Fibroblast of the aortic adventitia (primary cell): ENCODE measurements at places on chromosomes 12 and 14.
A peak's percentile ranks its signal among the peaks of the same experiment; 100 is the strongest.

DNA sequence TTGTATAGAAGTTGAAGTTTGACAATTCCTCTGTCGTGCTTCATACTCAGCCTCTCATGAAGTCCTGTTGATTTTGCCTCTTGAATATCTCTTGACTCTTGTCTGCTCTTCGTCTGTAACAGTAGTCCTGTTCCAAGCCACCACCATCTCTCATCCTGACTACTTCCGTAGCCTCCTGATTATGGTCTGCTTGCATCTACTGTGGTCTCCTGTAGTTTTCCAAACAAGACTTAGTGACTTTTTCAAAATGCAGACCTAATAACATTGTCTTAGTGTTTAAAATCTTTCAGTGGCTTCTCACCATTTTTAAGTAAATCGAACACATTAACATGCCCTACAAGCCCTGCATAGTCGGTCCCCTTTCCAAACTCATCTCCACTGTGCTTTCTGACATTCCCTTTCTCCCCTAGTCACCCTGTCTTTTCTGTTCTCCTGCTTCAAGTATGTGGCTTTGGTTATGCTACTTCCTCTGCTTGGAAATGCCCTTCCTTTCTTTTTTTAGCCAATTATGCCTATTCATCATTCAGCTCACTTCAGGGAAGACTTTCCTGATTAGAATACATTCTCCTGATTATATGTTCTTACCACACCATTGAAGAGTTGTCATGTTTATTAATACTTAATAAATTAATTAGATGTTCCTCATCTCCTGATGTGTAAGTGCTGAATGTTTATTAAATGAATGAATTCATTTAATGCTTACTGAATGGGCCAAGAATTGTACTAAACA lies 2.0 kb downstream of the SCYL2 start:
- DNase-seq = peak; percentile 26

- DNase-seq = no peak
These were observed 69.6 kb downstream of the PTPN11 start for GRCh38 chr12:112488257-112488876.

DNA sequence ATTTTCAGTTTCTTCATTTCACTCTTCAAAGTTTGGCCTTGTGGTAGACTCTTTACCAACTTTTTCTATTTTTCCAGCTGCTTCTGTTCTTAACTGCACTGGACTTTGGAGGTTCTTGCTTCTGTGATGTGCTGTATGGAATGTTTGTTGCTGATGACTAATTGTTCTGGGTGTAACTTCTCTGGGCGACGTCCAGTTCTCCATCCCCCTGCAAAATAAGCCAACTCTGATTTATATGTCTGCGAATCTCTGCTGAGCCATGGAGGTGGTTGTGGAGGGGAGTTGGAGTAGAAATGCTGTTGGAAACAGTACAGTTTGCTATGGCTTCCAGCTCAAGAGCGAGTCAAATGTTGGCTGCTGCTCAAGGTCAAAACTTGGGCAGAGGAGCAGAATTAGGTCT lies 113.9 kb upstream of the DYRK2 start:
- DNase-seq = peak; percentile 94

DNA sequence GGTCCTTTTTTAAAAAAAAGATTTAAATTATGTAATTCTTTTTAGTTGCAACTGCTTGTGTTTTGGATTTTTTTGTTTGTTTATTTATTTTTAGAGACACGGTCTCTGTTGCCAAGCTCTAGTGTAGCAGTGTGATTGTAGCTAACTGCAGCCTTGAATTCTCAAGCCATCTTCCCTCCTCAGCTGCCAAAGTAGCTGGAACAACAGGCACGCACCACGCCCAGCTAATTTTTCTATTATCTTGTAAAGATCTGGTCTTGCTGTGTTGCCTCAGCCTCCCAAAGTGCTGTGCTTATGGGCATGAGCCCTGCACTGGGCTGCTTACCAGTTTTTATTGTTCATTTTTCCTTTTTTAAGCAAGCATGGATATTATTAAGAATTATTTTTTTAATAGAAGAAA lies 10.6 kb upstream of the ART4 start:
- peak; percentile 45 for DNase-seq

DNA sequence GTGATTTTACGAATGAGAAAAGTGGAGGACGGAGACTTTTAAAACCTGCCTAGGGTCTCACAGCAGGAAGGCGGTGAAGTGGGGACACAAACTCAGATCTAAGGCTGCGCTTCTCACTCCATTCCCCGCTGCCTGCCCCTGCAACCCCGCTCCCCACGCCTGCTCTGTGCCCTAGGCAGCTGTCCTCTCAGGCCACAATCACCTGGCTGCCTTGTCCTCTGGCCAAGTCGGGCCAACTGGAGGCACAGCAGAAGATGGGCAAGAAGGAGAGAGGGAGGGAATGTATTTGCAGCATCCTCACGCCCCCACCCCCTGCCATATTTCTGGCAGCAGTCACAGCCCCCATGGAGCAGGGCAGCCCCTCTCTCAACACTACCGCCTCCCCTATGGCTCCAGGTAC lies 94.9 kb downstream of the CHGA start:
- DNase-seq = no peak

GRCh38 chr14:104726600-104727451 lies 2.8 kb downstream of the ADSS1 start:
- DNase-seq = no peak

GRCh38 chr14:53848854-53849253 lies 107.8 kb downstream of the BMP4 start:
- no peak for DNase-seq

- DNase-seq = peak; percentile 17
These were observed 114.2 kb downstream of the TTC6 start for GRCh38 chr14:37709419-37710195.

DNA sequence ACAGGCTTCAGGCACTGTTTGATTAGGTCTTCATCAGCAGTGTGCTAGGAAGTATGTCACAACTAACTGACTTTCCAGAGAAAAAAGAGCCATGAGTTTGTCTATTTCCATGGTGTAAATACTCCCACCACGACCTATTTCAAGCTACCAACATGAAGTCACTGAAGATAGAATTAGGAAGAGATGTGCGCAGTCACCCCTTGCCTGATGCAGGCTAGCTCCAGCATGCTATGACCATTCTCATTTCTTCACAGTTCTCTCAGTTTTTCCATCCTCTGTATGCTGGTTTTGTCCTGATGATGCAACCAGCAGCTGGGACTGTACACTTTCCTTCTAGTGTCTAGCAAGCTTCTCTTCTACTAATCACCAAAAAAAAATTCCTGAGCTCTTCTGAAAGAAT lies 191.6 kb upstream of the NUDT4 start:
- peak; percentile 67 for DNase-seq

DNA sequence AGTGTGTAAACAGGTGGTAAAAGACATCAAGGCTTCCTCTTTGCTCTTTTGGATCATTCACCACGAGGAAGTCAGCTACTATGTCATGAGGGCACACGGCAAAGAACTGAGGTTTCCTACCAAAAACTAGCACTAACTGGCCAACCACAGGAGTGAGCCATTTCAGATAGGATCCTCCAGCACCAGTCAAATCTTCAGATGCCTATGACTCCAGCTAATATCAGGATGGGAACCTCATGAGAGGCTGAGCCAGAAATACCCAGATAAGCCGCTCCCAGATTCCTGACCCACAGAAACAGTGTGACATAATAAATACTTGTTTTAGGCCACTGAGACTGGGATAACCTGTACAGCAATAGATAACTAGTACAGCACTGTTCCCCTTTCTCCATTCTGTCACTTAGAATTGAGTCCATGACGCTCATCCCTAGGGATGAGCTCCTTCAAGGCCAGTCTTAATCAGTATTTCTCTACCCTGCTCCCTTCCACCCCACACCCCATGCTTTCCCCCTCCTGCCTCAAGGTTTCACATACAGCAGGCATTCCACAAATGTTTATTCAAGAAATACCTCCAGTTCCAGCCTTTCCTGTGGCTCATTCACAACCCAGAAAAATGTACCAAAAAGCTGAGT lies 68.4 kb downstream of the PPM1H start:
- DNase-seq = peak; percentile 79

GRCh38 chr12:10717410-10717809 lies 5.7 kb downstream of the YBX3 start:
- DNase-seq = peak; percentile 50

DNA sequence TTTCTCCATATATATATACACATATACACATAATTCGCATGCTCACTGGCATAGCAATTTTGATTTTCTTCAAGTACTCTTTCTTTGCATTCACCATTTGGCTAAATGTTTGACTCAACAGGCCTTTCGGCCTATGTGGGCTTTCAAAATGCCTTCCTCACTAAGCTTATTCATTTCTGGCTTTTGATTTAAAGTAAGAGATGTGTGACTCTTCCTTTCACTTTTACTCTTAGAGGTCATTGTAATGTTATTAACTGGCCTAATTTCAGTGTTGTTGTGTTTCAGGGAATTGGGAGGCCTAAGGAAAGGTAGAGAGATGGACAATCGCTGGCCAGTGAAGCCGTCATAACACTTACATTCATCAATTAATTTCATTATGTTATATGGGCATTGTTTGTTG lies 14.5 kb upstream of the KLRD1 start:
- DNase-seq = no peak

GRCh38 chr14:61333087-61333486 lies 11.7 kb downstream of the PRKCH start:
- no peak for DNase-seq

GRCh38 chr12:121507245-121507644 lies 73.6 kb downstream of the KDM2B start:
- no peak for DNase-seq

DNA sequence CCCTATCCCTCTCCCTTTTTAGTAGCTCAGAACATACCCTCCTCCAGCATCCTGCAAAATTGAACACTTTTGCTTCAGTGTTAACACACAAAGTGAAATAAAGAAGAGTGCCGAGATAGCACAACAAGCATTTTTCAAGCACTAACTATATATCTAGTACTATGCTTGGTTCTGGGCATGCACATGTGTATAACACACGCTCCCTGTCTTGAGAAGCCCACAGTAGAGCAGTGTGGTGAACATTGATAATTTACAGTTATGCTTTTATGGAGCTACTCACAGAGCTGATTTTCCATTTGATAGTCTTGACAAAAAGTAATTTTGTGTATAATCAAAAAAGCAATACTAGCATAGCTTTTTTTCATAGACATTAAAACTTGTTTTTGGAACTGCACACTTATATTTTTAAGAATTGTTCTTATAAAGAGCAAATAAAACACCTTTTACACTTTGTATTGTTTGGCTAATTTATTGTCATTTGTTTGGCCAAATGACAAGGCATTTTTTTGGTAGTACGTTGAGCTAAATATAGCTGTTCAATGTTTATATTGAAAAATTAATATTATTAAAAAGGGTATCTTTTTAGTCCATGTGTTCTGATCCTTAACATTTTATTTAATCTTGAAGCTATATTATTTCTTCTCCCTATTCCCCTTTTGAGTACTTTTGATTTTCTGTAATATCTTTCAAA lies 39.7 kb downstream of the LEMD3 start:
- DNase-seq = no peak

GRCh38 chr12:121765573-121765972 lies 27.9 kb downstream of the RHOF start:
- DNase-seq = peak; percentile 89

DNA sequence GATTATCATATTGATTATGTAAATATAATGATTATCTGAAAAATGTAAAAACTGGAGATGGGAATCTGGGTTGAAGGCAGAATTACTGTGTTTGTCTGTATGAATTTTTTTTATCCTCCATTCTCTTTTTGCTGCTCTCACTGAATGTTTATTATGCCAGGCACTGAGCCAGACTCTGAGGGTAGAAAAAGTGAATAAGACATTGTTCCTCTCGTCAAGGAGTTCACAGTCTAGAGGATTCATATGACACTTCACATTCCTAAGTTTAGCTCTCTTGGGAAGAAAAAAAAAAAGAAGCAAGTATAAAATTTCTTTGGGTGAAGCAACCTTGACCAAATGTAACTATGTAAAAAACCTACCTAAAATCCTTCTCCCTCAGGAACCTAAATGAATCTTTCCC lies 120.9 kb upstream of the LMO3 start:
- DNase-seq = peak; percentile 63

- DNase-seq = no peak
These were observed 493.1 kb downstream of the BCAT1 start for GRCh38 chr12:24455811-24456210.

GRCh38 chr14:99064262-99064954 lies 207.6 kb downstream of the BCL11B start:
- no peak for DNase-seq

DNA sequence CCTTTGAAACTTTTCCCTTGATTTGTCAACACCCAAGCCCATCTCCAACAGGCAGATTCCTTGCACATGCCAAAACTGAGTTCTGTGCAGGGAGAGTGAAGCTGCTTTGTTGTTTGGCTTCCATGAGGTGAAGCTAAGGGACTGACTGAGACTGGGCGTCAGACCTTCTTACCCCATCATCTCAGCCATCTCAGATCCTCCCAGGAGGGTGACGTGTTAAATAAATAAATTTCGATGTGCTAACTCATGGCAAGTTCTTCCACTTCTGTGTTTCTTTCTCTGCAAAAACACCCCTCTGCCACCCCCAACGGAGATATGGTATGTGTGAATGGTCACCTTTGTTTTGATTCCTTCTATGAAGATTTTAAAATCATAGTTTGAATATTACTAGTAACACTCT lies 17.8 kb downstream of the UTP20 start:
- peak; percentile 19 for DNase-seq

- DNase-seq = no peak
These were observed 7.0 kb downstream of the CLEC1B start for GRCh38 chr12:9991876-9992275.

DNA sequence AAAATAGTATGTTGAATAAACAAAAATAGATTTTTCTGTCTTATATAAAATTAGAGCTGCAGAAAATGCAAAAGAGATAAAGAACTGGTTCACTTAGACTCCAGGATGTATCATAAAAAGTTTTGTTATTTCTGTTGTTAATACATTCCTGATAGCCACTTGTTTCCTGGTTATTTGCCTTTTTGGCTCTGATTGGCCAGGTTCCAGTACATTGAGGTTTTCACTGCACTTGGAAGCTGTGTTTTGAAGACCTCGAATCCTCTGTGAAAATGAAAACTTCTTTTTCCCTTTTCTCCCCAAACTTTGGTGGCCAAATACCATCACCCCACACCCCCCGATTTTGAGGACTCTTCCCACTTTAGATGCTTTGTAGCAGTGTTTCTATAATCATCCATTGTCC lies 525.3 kb downstream of the MED13L start:
- DNase-seq = peak; percentile 60

DNA sequence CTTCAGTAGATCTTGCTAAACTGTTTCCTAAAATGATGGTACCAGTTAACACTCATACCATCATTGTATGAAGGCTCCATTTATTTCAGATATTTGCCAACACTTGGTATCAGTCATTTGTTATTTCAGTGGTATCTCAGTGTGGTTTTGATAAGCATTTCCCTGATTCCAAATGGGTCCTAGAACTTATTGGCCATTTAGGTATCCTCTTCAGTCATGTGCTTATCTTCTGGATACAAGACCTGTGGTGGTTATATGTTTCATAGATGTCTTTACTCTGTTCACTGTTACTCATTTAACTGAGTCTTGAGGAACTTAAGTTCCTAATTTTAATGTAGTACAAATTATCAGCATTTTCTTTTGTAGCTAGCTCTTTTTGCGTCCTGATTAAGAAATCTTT lies 13.5 kb downstream of the SINHCAF start:
- DNase-seq = no peak

- peak; percentile 37 for DNase-seq
These were observed 40.2 kb upstream of the RIN3 start for GRCh38 chr14:92473261-92473968.
